SK-N-SH treated with all-trans-retinoic acid at 6 μM for 48 hours (cell line): ENCODE measurements at places on chromosomes 2 and 18.

- no peak for ATAC-seq
These were observed 29.8 kb downstream of the COL6A3 start for GRCh38 chr2:237383991-237384671.

DNA sequence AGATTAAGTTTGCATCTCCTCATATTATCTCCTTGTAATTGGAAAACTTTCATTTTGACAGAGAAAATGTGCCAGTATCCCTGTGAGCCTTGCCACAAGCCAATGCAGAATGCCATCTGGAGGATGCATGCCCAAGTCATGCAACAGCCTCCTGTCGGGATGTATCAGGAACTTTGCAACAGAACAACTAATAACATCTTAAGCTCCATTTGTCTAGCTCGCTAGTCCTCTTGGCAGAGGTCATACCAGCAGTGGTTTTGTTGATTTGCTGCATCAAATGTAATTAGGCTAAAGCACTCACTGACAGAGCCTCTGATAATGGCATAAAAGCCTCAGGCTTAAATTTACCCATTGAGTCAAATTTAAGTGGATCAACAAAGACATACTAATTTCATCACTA, 125.8 kb downstream of the UBE2E3 start:
- peak; percentile 62 for ATAC-seq

DNA sequence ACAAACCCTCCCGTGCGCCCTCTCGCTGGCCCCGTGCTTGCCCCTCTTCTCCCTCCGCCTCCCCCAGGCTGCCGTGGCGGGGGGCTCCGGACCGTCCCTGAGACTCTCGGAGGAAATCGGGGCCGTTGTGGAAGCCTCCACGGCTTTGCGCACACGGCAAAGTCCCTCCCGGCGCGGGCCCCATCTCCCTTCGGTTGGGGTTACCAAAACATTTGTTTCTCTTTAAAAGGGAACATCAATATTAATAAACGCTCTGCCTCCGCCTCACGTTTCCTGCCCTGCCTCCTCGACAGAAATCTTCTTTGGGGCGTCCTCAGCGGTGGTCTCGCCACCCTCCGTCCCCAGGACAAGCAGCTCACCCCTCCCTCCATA, 3.8 kb downstream of the PAX3 start:
- ATAC-seq, result no peak

DNA sequence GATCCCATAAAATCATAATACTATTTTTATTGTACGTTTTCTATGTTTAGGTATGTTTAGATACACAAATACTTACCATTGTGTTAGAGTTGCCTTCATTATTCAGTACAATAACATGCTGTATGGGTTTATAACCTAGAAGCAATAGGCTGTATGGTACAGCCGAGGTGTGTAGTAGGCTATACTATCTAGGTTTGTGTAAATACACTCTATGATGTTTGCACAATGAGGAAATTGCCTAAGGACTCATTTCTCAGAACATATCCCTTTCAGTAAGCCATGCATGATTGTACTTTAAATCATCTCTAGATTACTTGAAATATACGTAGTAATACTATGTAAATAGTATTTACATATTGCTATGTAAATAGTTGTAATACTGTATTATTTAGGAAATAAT, 156.7 kb downstream of the CDCA7 start:
- ATAC-seq, result no peak

DNA sequence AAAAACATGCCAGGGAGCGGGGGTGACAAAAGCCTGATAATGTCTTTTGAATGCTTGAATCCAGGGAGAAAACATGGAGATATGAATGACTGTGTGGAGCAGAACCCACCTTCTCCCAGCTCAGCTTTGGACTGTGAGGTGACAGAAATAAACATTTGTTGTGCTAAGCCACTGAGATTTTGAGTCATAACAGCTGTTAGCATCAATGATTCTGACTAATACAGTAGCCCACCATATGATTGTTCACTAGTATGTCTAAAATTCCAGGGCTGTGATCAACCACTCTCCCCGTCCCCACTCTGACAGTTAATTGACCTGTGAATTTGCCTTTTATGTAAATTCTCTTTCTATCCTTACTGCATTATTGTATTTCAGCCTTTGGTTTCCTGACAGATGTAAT, 69.1 kb downstream of the PDK1 start:
- ATAC-seq, result no peak
